Stimulated activated CD4-positive, alpha-beta T cell treated with anti-CD3 and anti-CD28 coated beads, Interleukin-1b, Interleukin-23, amount 100 ng/mL, for 24 hours (primary cell): ENCODE measurements at places on chromosomes 6 and 20.

DNA sequence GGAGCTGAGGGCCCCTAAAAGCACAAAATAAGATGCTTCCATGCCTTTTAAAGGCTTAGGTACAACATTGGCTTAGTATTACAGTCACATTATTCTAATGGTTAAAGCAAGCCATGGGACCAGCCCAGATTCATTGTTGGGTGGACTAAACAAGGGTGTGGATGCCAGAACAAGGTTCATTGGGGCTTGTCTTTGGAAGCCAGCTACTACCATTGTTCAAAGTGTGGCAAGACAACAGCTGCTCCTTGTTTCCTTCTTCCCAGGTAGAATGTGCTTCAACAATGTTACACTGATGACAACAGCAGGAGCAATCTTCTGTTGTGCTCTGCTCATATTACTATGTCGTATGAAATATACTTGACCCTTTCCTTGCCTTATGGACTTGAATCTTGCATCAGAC, 261.5 kb downstream of the TBC1D7 start:
- DNase-seq, result no peak

DNA sequence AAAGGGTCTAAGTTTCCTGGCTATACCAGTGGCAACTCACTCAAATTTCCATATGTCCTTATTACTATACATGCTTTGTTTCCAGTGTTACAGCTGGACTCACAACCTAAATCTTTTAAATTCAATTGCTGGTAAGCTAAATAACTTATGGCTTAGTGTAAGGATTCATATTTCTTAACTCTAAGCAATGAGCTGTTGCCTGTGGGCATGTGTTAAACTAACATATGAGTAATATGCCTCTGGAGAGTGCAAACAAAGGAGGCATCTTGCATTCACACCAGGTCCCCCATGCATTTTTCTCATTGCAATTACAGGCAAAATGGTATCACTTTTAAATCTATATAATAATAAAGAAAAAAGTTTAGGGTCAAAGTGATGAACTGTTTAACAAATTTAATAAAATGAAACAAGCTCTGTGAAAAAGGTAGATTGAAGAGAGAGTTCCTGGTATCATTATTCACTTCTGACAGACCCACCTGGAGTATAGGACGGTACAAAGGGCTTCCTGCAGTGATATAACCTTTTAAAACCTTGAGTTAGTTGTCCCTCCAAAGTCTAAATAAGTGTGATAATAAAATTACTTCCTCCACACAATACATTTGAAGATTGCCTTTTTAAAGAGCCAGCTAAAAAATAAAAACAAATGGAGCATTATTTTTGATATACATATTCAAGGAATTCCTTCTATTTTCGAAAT, 57.6 kb upstream of the HMGCLL1 start:
- DNase-seq, result no peak

DNA sequence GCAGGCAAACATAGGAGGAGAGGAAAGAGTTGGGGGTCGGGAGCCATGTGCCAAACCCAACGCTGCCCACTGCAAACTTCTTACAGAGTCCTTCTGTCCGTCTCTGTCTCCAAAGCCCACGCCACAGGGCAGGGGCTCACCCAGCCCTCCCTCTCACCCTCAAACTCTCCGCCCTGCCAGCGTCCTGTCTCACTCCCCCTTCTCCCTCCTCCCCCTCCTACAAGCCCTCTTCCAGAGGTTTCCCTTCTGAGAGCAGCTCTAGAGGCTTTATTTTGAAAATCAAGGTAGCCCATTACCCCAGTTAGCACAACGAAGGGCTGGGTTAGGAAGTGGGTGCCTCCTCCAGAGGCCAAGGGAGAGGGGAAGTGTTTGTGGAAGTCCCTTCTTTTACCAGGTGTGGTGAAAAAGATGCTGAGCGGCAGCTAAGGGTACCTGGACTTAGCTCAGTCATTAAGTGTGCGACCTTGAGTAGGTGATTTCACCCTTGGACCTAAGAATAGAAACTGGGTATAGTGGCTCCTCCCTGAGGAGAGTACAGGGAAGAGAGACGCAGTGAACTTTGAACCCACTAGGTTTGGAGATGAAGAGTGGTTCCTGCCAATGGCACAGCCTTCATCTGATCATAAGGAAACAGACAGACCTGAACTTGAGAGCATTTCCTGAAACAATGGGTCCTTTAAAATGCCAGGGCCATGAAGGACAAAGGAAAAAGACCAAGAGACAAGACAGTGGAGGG, 123.8 kb downstream of the BANF2 start:
- no peak for DNase-seq

DNA sequence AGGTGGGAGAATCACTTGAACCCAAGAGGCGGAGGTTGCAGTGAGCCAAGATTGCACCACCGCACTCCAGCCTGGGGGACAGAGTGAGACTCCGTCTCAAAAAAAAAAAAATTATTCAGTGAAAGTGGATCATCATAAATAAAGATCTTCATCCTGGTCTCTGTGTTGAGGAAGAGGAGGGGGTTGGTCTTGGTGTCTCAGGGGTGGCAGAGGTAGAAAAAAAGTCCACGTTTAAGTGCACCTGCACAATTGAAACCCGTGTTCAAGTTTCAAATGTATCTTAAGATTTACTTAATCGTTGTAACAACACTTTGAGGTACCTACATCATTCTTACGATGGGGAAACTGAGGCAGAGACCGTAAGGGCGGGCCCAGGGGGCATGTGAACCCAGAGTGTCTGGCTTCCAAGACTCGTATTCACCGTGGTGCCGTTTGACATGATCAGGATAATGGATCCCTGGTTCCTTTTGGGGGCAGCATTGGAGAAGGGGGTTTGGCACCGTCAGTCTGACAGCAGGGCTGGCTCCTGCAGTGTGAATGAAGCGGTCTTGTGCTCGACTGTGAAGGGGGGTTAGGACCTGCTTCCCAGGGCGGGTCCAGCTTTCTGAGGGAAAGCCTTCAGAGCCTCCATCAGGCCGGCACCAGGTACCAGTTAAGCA, 32.9 kb upstream of the ID1 start:
- DNase-seq, result no peak
